ENCODE measurements at places on chromosomes 3 and 15. TPM values are rescaled to one million over a fixed set of nuclear protein-coding genes. Genes with fewer than 3 reads are reported as not detected.
A peak's percentile ranks its signal among the peaks of the same experiment; 100 is the strongest.

GRCh38 chr15:33649217-33649933 is 318.9 kb upstream of the CHRM5 start:
- H3K27me3 ChIP-seq = no peaks in the 10 kb centered on the region
- H3K4me3 ChIP-seq = no peak overlapping the region
- H3K36me3 ChIP-seq = no peaks in the 10 kb centered on the region
- no peak for DNase-seq
- no peak overlapping the region for H3K27ac ChIP-seq

DNA sequence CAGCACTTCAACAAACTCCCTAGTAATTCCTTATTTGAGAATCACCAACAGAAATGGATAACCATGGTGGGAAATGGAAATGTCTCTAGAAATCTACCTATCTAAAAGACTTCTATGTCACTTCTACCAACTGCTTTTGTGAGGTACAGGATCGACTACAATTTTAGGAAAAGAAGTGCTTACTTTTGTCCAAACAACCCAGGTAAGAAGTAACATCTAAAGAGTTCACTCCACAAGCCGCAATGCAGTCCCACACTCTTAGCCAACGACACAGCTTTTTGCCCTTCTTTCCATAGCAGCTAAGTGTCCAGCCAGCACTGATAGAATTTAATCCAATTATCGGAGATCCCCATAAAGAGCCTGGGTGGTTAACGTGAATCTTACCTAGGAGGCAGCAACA is 28.1 kb downstream of the ANXA2 start:
- peaks cover 9% of the 10 kb centered on the region for H3K4me1 ChIP-seq
- H3K36me3 ChIP-seq = no peaks in the 10 kb centered on the region
- H3K27me3 ChIP-seq = no peaks in the 10 kb centered on the region
- no peak for DNase-seq
- H3K27ac ChIP-seq = peak overlapping the region; percentile 60

Gene HIGD1A
- 204 TPM for total RNA-seq

DNA sequence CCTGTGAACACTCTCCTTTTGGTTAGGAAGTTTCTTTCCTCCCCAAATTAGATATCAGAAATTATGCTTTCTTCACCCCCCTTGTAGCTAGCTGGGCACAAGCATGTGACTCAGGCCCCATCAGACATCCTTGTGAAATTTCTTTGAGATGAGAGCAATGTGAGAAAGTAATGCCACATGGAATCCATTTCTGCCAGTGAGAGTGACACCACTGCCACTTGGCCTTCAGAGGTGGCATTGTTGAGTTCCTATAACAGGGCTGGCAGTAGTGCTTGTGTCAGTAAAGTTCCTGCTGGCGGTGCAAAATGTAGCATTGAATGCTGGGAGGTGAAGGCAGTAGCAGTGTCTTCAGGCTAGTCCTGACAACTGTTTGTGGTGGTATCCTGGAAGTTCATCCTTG is 80.7 kb upstream of the ZNF280D start:
- no peaks in the 10 kb centered on the region for H3K36me3 ChIP-seq
- H3K4me1 ChIP-seq = no peaks in the 10 kb centered on the region
- DNase-seq = no peak
- no peak overlapping the region for H3K27ac ChIP-seq
- H3K27me3 ChIP-seq = no peaks in the 10 kb centered on the region

Gene ABI3BP
- 129 TPM for total RNA-seq

- H3K27ac ChIP-seq = no peak overlapping the region
- H3K4me1 ChIP-seq = no peaks in the 10 kb centered on the region
- H3K36me3 ChIP-seq = no peaks in the 10 kb centered on the region
- no peak overlapping the region for H3K4me3 ChIP-seq
Observed at GRCh38 chr3:151949706-151950105, 76.3 kb downstream of the SUCNR1 start.

- H3K27ac ChIP-seq = no peak overlapping the region
- no peak for DNase-seq
- no peaks in the 10 kb centered on the region for H3K36me3 ChIP-seq
- peaks cover 4% of the 10 kb centered on the region for H3K4me1 ChIP-seq
Observed at GRCh38 chr15:31970007-31970406, 60.3 kb upstream of the CHRNA7 start.

DNA sequence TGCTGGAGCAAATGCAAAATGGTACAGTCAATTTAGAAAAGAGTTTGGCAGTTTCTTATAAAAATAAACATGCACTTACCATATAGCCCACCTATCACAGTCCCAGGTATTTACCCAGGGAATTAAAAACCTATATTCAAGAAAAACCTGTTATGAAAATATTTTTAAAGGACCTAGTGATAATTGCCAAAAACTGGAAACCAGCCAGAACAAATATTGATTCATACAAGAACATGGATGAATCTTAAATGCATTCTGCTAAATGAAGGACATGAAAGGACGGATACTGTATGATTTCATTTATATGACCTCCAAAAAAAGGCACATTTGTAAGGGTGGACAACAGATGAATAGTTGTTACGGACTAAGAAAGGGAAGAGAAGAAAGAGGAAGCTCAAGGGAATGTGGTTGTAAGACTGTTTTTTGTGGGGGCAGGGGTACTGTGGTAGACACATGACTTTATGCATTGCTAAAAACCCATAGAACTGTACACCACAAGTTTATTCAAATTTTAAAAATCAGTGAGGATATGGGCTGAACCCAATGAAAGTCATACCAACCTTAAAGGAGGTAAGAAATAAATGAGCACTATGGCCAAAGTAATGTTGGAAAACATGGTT is 61.0 kb downstream of the ZBBX start:
- H3K27ac ChIP-seq = no peak overlapping the region
- no peaks in the 10 kb centered on the region for H3K27me3 ChIP-seq
- no peaks in the 10 kb centered on the region for H3K36me3 ChIP-seq
- no peak for DNase-seq

Gene NDUFB5
- total RNA-seq = 83.3 TPM

Gene IQCF5
- not detected for total RNA-seq

Gene NR2E3
- total RNA-seq = not detected
